ENCODE measurements at places on chromosomes 5 and 9.

- peak; percentile 6 for DNase-seq
Measured at GRCh38 chr9:38641985-38642864, 21.8 kb upstream of the ANKRD18A start.

GRCh38 chr5:137446615-137447014 lies 52.5 kb downstream of the SPOCK1 start:
- no peak for DNase-seq

GRCh38 chr5:147382776-147383175 lies 127.1 kb downstream of the DPYSL3 start:
- no peak for DNase-seq

GRCh38 chr5:170310256-170310926 lies 12.8 kb upstream of the LCP2 start:
- no peak for DNase-seq

- DNase-seq = peak; percentile 52
Measured at GRCh38 chr5:167886196-167886595, 405.2 kb upstream of the WWC1 start.

- no peak for DNase-seq
Measured at GRCh38 chr9:129287619-129288305, 109.7 kb upstream of the IER5L start.

GRCh38 chr9:123789554-123790292 lies 140.2 kb downstream of the DENND1A start:
- DNase-seq = no peak

DNA sequence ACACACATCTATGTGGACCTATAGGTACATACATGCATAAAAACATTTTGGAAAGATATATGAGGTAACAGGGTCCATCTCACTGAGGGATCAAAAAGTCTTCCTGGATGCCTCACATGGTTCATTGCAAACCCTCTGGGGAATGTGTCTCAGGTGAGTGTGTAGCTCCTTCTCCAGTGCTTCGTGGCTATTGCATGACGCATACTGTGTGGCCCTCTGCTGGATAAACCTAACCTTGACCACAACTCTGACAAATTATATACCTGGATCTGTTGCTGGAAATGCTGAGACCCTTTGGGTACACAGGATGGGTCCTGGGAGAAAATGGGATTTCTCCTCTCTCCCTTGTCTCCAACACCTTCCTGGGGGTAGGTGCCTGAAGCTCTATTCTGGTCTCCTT lies 91.9 kb downstream of the JAKMIP2 start:
- no peak for DNase-seq

- DNase-seq = no peak
Measured at GRCh38 chr5:150064681-150065220, 21.6 kb downstream of the CSF1R start.

DNA sequence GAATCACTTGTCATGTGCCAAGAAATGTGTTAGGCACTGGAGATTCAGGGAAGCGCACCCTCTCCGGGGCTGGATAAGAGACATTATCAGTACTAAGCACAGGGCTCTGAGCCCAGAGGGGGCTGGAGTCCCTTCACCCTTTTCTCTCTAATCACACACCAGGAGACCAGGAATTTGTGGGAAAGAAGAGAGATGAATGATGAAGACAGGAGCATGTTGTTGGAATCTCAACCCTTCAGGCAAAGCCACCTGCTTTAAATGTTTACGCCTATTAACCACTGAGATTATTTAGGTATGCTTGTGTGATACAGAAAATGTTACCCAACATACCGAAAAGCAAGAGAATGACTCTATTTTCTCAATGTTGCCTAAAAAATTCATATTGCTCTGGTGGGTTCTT lies 119.8 kb downstream of the ENTREP1 start:
- peak; percentile 25 for DNase-seq

DNA sequence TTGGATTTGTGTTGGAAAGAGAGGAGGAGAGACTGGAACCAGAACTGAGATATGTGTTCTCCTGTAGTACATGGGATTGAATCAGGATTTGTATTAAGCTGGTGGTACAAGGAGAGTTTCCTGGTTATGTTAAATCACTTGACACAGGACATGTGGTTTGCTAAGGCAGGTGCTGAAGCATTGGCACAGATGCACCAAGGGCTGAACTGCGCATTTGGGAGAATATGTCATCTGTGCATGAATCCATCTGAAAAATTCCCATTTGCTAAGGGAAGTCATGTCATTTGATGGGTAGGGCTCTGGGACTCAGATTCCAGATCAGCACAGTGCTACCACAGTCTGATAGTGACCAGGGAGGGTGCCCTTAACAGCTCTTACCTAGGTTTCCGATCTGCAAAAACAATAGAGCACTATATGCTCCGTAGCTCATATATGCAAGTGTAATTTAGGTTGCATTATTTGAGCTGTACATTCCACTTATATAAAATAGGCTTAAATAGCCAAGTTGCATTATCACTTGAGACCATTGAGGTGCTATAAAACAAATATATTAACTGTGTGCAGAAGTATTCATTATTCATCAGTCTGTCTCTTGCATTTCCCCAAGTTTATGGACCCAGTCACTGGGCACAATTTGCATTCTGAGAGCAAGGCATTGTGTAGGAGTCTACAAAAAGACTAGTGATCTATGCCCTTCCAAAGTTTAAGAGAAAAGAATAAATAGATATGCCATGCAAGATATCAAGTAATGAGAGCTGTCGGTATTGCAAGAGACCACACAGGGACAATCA lies 55.2 kb downstream of the ADAMTS16 start:
- no peak for DNase-seq

DNA sequence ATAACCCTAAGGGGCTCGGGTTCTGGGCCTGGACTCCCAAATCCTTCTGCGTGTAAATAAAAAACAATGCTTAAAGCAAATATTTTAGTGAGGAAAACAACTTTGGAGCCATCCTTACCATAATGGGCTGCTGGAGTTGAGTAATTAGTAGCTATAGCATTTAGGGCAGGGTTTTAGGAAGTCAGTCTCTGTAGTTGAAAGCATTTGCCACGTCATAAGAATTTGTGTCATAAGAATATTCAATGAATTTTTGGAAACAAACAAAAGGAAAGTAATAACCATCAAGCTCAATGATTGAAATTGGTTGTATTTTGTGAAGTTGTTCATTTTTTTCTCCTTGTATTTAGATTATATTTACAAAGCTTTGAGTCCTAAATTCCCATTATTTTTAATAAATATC lies 114.8 kb upstream of the ELL2 start:
- no peak for DNase-seq

- no peak for DNase-seq
Measured at GRCh38 chr5:54304040-54304439, 6.3 kb downstream of the ARL15 start.

DNA sequence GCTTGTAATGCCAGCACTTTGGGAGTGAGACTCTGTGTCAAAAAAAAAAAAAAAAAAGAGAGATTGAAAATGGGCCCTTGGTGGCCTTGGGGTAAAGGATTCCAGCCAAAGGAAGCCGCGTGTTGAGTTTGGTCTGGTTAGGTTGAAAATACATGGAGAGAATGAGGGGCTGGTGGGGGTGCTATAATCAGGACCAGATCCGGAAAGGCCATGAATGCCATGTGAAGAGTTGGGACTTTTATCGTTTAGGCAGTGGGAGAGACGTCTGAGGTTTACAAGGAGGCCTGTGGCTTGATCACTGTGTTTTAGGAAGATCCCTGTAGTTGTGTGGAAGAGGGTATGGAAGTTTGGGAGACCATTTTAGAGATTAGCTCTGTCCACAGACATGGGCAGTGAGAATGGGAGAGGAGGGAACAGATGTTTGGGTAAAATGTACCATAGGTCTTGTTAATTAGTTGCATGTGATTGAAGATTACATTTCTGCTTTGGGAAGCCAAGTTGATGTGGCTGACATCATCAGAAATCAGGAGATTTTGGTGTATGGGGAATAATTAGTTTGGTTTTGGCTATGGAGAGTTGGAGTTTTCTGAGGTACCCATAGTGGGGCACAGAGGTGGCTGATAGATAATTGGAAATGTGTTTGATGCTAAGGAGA lies 3.5 kb downstream of the MSANTD3 start:
- peak; percentile 62 for DNase-seq

GRCh38 chr9:36788534-36788933 lies 215.8 kb downstream of the MELK start:
- DNase-seq = no peak

- DNase-seq = no peak
Measured at GRCh38 chr5:104325356-104325755, 762.8 kb upstream of the NUDT12 start.

DNA sequence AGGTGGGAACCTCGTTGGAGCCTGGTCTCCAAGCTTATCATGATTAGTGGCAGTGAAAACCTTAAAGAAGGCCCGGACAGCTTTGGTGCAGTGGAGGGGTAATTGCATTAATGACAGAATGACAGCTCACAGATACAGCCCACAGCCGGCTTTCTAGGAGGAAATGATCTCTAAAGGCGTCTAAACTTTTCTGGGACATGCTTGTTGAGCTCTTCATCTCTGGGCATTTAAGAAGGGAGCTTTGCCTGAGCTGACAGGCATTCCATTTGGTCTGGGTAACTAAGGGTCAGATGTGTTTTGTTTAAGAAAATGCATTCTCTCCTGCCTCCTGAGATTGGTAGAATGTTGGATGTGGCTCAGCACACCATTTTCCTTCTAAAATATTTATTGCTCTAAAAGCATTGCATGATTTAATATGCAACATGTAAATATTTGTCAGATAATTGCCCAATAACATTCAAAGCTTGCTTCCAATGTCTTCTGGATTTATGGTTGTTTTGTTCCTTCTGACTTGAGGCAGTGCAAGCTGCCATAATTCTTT lies 4.0 kb downstream of the ANKRD33B start:
- DNase-seq = peak; percentile 81

DNA sequence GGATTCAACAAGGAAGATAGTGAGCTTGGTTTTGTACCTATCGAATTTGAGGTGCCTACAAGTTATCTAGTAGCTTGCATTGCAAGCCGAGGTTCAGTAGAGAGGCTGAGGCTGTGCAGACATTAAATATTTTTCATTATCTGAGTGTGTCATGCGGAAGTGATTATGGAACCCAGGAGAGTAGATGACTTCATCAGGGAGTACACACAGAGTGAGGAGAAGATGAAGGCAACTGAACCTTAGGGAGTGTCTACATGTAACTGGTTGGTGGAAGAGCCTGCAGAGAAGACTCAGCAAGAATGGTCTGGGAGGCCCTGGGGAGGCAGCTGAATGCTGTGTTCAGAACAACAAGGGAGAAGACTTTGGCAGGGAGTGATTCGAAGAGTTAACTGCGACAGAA lies 393.9 kb downstream of the ARHGEF28 start:
- no peak for DNase-seq

DNA sequence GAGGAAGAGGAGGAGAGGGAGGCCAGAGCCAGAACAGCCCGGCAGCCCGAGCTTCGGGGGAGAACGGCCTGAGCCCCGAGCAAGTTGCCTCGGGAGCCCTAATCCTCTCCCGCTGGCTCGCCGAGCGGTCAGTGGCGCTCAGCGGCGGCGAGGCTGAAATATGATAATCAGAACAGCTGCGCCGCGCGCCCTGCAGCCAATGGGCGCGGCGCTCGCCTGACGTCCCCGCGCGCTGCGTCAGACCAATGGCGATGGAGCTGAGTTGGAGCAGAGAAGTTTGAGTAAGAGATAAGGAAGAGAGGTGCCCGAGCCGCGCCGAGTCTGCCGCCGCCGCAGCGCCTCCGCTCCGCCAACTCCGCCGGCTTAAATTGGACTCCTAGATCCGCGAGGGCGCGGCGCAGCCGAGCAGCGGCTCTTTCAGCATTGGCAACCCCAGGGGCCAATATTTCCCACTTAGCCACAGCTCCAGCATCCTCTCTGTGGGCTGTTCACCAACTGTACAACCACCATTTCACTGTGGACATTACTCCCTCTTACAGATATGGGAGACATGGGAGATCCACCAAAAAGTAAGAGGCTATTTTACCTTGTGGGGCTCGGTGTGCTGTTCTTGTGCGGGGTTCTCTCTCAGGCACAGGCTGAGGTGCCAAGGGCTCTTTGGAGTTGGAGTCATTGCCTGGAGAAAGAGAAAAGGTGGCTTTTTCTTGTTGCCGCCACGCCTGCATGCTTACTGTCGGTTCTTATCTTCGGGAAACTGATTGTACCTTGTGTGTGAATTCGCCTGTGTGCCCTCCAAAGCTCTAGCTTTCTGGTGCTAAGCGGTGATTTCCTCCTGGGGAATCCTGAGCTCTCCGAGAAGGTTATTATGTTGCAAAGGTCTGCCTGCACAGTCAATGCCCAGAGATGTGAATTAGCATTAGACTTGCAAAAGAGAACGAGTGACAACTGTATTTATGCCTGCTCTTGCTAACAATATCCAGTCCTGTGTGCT lies at the start of gene ISL1:
Gene ISL1, plus strand, starts transcription at position 318 of the 991 bp plus-strand sequence. Its CDS starts 224 bp downstream, at position 542.
- peak; percentile 63 for DNase-seq

GRCh38 chr9:115121181-115121580 lies 3.2 kb upstream of the TNC start:
- DNase-seq = peak; percentile 55

DNA sequence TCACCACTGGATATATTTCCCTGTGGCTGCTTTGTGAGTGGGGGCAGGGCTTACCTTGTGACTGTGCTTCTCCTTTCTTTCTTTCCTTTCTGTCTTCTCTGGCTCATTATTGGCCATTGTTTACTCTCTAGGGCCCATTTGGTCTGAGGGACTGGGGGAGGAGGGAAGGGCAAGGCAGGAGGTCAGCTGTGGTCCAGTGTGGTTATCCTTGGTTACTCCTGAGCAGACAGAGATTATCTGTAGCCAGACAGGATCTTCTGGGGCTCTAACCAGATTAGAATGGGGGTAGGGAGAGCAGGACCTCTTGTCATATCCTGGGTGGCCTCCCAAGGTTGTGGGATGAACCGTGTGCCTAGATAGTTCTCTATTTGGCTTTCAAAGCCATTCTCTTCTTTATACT lies 71.2 kb downstream of the ANKRD55 start:
- no peak for DNase-seq

Data from fibroblast of skin of right quadriceps (primary cell).